ENCODE measurements at places on chromosomes 12 and 14. TPM values are rescaled to one million over a fixed set of nuclear protein-coding genes. Genes with fewer than 3 reads are reported as not detected.

Gene FOXN4
- not detected for total RNA-seq

Gene KCNJ8
- 2.3 TPM for total RNA-seq

Gene CLEC14A
- total RNA-seq, result 7.7 TPM

Gene CLEC4C
- total RNA-seq, result not detected

Gene EML5
- 0.12 TPM for total RNA-seq

Gene SLC2A13
- 14.6 TPM for total RNA-seq

Gene SIX4
- 16.5 TPM for total RNA-seq

Gene ACOT4
- total RNA-seq, result 0.73 TPM

Gene PDE3A
- total RNA-seq, result 32.3 TPM

Gene FSCB
- total RNA-seq, result not detected

Gene DCAF4
- 43.1 TPM for total RNA-seq

Gene PRB2
- not detected for total RNA-seq

Gene LTBP2
- 308 TPM for total RNA-seq

Gene IKZF4
- total RNA-seq, result 2.8 TPM

Gene TAS2R9
- total RNA-seq, result not detected

Gene TPH2
- total RNA-seq, result not detected

Gene HAL
- total RNA-seq, result 0.12 TPM

Gene GPR137C
- 0.12 TPM for total RNA-seq

Gene MORN3
- 0.97 TPM for total RNA-seq

Gene PMCH
- total RNA-seq, result not detected

Gene FOXG1
- not detected for total RNA-seq

Gene GPRC5A
- 0.32 TPM for total RNA-seq

Gene TAS2R20
- 7.5 TPM for total RNA-seq

Gene PZP
- total RNA-seq, result not detected

Gene KRT82
- not detected for total RNA-seq

Data from hair follicle dermal papilla cell (primary cell).